ENCODE measurements at places on chromosomes 4 and X.

- no peak for DNase-seq
These were observed 548 bp upstream of the MAML3 start for GRCh38 chr4:140154572-140154891.

GRCh38 chr4:152039023-152039481, 278.2 kb upstream of the GATB start:
- DNase-seq: no peak

GRCh38 chr4:21780148-21780547, 168.4 kb downstream of the KCNIP4 start:
- no peak for DNase-seq

- no peak for DNase-seq
These were observed 64.8 kb downstream of the IRF2 start for GRCh38 chr4:184409502-184409901.

- DNase-seq: no peak
These were observed 9.4 kb downstream of the INTU start for GRCh38 chr4:127642169-127642568.

DNA sequence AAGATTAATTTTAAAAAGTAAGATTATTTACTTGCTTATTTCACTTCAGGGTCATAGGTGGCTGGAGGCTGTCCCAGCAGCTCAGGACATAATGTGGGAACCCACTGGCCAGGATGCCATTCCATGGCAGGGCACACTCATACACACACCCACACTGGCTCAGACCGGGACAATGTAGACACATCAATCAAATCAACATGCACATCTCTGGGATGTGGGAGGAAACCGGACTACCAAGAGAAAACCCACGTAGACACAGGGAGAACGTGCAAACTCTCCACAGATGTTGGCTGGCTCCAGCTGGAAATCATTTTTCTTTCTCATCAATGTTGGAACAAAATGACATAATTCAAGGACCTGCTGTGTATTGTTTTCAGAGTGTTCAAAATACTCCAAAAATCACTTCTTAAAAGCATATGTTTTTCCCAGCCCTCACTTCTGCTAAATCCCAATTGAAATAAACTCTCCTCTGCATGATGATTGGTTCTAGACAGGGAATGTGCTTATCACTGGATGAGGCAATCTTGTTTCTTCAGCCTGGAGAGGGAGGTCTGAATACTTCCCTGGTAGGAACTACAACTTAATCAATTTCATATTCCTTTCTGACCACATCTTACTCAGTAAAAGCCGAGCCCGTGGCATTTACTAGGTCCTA, 18.6 kb upstream of the CPE start:
- DNase-seq: no peak

GRCh38 chr4:147056940-147057610, 111.4 kb upstream of the TTC29 start:
- peak; percentile 24 for DNase-seq

GRCh38 chrX:78746496-78746895, 1.0 kb upstream of the LPAR4 start:
- no peak for DNase-seq

- DNase-seq: no peak
These were observed 120.4 kb upstream of the STX18 start for GRCh38 chr4:4662230-4662629.

DNA sequence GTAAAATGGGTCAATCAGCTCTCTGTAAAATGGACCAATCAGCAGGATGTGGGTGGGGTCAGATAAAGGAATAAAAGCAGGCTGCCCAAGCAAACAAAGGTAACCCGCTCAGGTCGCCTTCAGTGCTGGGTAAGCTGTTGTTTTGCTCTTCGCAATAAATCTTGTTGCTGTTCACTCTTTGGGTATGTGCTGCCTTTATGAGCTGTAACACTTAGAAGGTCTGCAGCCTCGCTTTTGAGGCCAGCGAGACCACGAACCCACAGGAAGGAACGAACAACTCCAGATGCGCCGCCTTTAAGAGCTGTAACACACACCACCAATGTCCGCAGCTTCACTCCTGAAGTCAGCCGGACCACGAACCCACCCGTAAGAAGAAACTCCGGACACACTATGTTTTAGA, 11.5 kb upstream of the CAMK2D start:
- no peak for DNase-seq

DNA sequence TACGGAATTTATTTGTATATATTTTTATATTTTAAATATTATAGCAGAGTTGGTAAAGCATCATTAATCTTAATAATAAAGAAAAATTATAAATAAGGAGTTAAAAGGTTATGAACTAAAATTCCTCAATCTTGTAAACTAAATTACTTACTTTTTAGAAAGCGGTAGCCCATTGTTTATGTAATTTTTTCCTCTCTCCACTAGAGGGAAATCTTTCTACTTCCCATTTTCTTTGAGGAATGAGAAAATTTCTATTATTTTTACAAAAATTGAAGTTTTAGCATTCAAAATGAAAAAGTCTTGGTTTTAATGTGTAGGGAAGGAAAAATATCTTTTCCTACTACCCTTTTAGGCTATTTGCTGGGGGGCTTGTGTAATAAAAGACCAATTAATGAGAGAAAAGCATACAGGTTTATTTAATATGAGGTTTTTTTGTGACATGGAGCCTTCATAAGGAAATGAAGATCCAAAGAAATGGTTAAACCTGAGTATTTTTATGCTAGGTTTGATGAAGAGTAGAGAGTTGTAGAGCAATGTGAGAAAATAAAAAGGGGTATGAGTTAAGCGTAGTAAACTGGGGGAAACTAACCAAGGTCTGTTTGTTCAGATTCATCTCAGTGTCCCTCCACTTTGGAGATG, 68.7 kb upstream of the ADAD1 start:
- peak; percentile 34 for DNase-seq

DNA sequence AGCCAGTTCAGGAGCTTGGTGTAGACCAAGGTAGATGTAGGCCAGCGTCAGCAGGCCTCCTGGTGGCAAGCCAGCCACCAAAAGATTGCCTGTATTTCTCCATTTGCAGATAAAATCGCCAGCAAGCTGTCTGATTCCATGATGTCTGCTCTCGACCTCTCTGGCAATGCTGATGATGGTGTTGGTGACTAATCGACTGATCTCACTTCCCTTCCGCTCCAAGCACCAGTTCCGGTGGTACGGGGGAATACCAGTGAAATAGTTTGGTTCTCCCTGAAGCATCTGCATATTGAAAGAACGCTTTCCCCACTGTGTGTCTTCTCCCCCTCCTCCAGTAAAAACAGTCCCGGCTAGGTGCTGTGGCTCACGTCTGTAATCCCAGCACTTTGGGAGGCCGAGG, 30.4 kb downstream of the GNL3L start:
- DNase-seq: no peak

DNA sequence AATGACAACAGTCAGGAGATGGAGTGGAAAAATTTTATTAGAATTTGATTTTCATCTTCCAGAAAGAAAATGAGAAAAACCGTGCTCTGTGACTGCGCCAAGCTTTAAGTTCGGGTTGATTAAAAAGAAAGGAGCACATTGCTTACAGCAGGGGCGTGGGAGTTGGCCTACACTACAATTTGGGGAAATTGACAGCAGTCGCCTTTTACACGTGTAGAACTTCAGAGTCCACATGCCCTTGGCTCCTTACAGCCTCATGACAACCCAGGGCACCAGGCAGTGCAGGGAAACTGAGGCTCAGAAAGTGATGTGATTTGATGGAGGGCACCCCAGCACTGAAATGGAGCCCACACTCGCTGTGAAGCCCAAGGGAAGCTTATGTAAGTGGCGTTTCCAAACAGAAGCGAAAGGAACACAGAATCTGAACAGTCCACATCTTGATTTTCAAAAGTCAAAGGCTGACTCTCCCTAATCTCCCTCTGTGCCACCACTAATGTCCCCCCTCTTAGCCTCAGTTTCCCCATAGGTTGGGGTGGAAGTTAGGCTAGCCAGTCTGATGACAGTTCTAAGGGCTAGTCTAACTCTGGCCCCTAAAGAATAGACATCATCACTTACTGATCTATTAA, 5.5 kb downstream of the PPP2R2C start:
- DNase-seq: no peak

DNA sequence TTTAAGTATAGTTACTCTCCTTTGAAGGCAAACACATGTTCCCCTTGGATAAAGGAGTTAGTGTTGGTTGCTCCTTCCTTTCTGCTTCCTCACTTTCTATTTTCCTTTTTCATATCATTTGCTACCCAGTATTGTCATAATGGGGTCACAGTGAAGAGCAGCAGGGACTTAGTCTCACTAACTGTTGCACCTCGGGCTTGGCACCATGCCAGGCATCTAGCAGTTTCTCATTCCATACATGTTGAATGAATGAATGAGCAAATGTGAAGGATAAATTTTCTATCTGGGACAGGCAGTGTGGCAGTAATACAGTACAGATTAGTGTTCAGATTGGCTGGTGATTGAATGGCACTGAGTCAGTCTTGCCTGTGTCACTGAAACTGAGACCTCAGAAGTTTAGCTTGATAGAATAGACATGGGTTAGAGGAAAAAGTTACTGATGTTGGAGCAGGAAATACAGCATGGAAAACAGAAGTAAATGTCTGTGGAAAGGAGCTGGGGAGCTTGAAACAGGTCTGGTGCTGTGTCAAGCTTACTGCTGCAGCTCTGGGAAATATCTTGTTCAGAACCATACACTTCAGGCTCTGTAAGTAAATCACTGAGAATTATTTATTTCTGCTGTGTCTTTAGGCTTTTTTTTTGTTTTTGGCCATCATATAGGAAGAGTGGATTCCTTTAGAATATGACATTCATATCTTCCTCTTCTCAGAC, 55.8 kb upstream of the PITX2 start:
- DNase-seq: no peak

GRCh38 chr4:10083861-10084641, 32.5 kb downstream of the WDR1 start:
- DNase-seq: no peak

DNA sequence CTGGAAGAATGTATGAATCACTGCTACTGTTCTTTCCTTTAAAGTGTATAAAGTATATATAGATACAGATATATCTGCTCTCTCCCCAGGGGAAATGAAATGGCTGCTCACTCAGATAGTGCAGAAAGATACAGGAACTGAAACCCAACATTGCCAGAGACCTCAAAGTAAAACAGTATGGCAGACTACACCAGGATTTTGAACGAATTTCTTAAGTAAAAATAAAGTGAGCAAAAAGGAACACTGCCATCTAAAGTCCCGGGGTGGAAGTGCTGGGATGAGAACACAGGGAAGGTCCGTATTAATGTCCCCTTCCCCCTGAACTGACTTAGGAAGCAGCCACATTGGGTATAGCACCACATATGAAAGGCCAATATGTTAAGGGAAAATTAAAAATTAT, 93.4 kb downstream of the TMA16 start:
- peak; percentile 17 for DNase-seq

- no peak for DNase-seq
These were observed 106.6 kb downstream of the SHROOM4 start for GRCh38 chrX:50707405-50707804.

GRCh38 chr4:168335621-168336020, 17.1 kb upstream of the DDX60 start:
- no peak for DNase-seq

DNA sequence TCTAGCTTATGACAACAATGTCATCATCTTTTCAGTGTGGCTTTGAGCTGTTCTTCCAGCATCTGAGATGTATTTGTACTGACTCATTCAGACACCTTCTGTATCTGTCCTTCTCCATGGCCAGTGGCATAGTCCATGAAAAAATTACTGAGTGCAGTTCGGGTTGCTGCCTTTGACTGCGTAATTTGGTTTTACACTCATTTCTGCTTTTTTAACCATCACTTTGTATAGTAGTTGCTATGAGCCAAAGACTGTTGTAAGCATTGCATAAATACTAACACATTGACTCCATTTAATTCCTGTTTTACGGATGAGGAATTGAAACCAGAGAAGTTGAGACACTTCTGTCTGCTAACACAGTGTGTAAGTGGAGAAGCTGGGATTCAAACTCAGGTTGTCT, 190.7 kb upstream of the MID1 start:
- no peak for DNase-seq

DNA sequence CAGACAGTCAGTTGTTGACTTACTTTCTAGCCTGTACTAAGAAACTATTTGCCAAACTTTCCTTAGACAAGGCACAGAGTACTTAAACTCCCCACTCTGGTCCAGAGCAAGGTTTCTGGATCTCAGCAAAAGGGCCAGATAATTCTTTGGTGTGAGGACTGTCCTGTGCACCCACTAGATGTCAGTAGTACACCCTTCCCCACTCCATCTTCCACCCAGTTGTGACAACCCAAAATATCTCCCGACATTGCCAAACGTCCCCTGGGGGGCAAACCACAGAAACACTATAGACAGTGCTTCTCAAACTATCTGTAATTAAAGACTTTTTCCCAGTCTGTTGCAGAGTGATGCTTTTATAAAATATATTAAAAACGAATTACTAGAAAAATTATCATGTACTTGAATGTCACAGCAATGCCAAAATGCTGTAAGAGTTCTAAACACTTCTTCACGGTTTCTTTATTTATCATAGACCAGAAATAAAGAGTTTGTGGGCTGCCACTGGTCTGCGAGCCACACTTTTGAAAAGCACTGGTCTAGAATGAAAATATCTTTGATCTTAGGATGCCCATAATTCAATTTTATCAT, 203.5 kb downstream of the PRDM5 start:
- DNase-seq: peak; percentile 62

- DNase-seq: no peak
These were observed 42.3 kb downstream of the RASL11B start for GRCh38 chr4:52904421-52904820.

DNA sequence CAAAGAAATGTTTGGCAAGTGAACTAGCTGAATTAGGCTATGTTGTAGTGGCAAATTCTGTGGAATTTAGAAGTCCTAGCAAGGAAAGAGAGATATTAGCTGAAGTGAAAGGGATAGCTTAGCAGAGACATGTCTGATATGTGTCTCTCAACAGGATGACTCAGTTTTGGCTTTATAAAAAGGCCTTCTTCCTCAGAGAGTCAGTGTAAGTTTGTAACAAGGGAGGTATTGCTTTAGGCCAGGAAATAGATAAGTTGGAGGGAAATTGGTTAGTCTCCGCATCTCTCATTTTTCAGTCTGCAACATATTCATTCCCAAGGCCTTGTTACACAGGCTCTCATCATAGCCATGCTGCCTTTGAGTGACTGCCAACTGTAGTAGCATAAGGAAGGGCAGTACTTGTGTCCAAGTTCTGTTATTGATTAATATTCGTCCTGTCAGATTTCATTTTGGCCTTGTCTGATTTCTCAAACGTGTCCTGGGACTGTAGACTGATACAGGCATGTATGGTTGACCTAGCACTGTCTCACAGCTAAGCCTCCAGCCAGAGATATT, 4.0 kb downstream of the TMEM164 start:
- no peak for DNase-seq

- DNase-seq: peak; percentile 40
These were observed 39.5 kb downstream of the TMEM154 start for GRCh38 chr4:152640058-152640921.

DNA sequence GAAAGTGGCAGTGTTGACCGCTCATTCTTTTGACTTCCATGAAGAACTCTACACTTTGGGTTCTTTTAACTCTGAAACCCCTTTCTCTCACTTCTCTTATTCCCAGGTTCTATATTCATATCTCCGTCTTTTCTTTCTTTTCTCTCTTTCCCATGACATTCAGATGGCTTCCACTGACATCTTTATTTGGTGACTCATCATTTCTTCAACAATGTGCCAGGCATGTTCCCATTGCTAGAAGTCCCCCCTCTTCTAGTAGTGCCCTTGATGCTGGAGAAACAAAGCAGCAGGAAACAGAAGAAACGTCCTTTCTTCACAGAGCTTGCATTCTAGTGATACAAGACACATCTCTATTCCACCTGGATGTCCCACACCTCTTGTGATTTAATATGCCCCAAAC, 33.3 kb downstream of the PKD2 start:
- DNase-seq: no peak

All from SK-MEL-5 (cell line).